ENCODE measurements at places on chromosomes 11 and 22.

DNA sequence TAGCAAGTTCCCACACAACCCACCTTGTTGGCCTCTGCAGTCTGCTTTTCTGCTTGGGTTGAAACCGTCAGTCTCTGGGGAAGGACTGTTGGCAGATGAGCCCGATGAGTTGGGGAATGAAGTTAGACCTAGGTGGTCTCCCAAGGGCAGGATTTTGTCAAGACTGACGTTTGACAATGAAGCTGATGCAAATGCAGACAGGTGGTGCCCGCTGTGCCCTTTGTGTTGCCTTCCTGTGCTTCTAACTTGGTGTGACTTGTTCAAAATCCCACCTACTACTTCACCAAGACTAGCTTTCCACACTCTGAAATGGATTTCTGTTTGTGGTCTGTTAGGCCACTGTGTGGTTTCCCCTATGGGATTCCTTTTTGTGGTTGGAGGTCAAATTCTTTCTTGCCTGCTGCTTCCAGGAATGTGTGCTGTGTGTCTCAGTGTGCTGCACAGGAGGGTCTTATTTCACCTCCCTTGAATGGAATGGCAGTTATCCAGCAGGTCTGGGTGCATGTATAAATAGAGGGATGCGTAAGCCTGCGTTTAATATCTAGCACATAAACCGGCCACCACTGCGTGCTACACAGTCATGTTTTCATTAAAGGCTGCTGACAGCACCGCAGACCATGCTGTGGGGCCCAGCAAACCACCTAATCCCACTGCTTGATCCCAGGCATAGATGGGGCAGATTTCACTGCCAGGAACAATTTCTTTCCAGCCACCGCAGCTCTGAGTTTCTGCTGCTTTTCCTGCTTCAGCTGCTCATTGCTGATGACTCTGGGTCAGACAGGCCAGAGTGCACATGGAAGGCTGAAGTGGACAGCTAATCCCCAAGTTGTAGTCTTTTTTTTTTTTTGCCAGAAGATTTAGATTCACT lies 44.8 kb downstream of the ADAMTS8 start:
- DNase-seq: peak; percentile 42

DNA sequence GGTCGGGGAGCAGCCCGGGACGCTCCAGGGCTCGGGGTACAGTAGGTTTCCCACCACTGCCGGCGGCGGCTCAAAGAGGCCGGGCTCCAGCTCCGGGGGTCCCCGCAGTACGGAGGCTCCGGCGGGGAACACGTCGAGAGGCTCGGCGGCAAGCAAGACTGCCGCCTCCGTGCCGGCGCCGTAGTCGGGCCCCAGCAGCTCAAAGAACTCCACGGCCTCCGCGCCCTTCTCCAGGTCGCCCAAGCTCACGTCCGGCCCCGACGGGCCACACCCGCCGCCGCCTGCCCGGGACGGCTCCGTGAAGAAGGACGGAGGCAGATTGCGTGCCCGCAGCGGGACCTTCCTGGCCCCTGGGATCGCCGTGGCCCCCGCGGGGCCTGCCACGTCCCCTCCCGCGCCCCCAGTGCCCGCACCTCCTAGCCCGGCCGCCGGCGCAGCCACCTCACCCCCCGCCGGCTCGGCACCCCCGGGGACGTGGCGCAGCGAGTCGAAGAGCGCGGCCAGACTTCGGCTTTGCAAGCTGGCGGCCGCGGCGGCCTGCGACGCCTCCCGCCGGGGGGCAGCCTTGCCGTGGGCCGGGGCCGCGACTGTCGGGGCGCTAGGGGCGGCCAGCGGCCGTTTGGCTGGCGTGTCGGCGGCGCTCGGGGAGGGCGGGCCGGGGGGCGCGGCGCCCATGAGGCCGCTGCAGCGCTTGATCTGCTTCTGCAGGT lies 775 bp downstream of the FAM181B start:
- no peak for DNase-seq

- peak; percentile 80 for DNase-seq
Measured at GRCh38 chr11:75214411-75214821, 26.2 kb upstream of the TPBGL start.

- peak; percentile 85 for DNase-seq
Measured at GRCh38 chr11:61718621-61719302, 33.7 kb upstream of the MYRF start.

- no peak for DNase-seq
Measured at GRCh38 chr11:71156301-71156700, 96.1 kb downstream of the SHANK2 start.

DNA sequence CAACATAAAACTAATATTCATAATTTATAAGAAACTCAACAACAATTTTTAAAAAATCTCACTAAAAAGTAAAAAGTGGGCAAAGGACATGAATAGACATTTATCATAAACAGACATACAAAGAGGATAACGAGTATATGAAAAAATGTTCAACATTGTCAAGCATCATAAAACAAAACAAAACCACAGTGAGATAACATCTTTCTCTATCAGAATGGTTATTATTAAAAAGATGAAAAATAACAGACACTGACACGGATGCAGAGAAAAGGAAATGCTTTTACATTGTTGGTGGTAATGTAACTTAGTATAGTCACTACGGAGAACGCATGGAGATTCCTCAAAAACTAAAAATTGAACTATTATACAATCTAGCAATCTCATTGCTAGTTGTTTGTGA lies 813.0 kb downstream of the LUZP2 start:
- DNase-seq: no peak

DNA sequence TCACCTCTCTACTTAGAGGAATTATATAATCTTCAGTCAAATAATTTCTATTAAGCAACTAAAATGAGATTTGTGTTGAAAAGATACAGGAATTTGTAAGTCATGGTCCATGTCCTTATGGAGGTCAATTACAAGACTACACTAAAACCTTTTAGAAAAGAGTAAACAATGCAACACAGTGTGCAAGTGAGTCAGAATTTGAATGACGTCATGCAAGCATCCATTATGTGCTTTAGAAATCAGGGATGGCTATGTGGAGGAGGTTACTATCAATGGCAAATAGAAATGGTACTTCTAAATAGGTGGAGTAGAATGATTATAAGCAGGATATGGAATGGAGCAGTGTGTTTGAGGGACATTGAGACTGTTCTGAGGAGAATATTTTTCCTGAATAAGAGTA lies 16.6 kb downstream of the OR10D3 start:
- DNase-seq: no peak

DNA sequence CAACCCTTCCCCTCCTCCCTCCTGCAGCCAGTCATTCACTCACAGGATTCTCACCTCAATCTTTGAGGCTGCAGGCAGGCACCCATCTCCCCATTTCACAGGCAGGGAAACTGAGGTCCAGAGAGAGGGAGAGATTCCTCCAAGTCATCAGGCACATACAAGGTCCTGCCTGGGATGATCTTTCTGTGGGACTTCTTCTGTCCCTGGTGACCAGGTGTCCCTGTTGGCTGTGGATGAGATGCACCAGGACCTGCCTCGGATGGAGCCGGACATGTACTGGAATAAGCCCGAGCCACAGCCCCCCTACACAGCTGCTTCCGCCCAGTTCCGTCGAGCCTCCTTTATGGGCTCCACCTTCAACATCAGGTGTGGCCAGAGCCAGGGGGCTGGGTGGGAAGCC lies 7.8 kb downstream of the FTH1 start:
- DNase-seq: no peak

- peak; percentile 50 for DNase-seq
Measured at GRCh38 chr11:79087238-79087960, 353.4 kb downstream of the TENM4 start.

DNA sequence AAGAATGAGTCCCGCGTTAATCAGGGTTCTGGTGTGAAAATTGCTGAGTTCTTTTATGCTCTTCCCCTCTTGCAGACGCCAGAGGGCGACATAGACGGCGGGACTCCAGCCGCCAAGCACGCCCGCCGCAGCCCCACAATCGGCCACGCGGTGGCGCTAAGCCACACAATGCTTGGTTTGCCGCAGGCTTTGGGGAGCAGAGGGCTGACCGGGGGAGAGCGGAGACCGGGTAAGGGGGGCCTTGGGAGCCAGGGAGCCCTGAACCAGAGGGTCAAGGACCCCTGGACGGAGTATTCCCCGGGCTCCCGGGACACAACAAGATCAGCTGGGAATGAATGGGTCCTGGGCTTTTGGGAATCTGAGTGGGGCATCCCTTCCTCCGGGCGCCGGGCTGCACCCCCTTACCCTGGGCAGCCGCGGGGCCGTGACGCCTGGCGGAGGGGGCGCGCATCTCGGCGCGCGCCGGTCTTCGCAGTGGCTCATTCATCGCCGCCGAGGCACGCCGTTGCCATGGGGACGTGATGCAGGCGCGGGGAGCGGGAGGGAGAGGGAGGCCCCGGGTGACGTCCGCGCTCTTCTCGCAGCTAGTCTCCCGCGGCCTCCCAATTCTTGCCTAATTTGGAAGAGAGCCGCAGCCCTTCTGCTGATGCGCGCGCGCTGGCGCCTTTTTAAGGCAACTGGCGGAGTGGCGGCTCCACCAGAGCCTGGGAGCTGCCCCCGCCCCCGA lies 12.2 kb upstream of the NPAS4 start:
- DNase-seq: peak; percentile 97
